Cortex of kidney (tissue), 1 donor: ENCODE measurements at places on chromosomes 1 and 21.

- no peak for DNase-seq
These were observed 282.4 kb upstream of the BEND5 start for GRCh38 chr1:49059087-49059486.

GRCh38 chr21:45325206-45326168, 37.8 kb upstream of the POFUT2 start:
- DNase-seq = no peak

DNA sequence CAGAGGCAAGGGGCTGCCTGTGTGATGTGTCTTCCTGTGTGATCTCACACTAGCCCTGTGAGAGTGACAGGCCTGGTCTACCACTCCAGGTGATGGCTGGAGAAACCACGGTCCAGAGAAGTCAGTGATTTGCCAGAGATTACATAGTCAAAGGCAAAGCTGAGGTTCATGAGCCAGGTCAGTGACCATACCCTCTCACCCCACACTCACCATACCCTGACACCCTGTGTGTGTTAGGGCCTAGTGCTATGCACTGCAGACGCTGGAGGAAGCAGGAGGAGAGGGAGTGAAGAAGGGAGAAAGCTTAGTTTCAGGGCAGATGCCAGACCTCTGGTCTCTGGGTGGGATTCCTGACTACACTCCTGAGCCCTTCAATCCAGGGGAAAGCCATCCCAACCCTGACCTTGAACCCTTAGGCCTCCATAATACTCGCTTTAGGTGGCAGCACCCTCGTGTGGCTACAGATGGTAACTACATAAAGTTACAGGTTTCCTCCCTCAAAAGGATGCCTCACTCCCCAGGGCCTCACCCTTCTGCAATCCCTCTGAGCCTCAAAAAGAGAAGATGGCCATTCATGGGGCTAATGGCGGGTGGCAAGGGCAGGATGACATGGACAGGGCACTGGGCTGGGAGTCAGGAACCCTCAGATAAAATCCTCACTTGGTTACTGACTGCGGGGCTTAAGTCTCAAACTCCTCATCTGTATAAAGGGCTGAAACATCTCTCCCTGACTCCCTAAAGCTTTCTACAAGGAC, 20.8 kb upstream of the SDC3 start:
- no peak for DNase-seq

DNA sequence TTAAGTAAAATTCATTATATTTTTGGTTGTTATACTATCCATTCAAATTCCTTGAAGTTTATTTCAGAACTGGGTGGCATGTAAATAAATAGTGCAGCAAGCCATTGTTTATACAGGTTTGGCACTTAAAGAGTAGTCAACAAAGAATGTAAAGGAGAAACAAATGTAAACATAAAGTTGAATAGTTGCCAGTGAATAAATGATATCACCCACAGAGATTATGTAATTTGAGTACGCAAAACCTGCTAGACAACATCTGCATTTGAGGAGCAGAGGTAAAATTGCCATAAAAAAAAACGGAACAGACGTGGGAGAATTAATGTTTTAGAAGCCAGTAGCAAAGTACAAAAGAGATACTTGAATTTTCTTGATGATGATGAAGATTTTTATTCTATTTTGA, 111.6 kb downstream of the ADGRL2 start:
- no peak for DNase-seq

DNA sequence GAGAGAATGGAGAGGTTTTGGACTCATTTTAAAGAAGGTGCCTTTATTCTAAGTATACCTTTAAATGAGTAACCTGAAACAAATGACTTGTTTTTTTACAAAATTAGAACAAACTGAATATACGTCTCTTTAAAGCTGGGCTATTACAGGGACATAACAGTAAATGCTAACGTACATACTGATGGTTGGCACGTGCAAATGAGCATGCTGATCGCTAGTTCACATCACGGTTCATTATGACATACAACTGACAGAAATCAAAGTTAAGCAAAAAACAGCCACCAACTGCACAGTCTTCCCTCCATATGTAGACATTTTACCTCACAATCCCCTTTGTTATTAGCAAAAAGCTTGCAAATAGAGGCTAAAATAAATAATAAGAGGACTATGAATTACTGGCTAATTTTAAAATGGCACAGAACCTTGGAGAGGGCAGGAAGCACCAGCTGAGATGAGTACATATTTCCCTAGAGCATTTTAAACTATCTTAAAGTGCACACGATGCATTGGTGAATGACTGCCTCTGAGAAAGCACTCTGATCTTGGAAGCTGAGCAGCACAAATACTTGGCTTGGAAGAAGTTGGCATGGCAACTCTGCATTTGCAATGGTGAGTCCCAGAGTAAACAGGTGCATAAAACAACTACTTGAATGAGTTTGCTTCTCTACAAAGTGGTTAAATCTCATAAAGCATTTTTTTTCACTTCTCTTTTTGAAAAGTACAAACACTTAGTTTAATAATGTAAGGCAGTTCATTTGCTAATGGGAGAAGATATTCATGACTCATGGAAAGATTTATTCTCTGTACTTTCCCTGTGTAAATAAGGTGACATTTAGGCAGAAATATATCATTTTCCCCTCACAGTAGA, 204.7 kb downstream of the LHX8 start:
- no peak for DNase-seq

- no peak for DNase-seq
These were observed 180.6 kb upstream of the JUN start for GRCh38 chr1:58964428-58964827.

DNA sequence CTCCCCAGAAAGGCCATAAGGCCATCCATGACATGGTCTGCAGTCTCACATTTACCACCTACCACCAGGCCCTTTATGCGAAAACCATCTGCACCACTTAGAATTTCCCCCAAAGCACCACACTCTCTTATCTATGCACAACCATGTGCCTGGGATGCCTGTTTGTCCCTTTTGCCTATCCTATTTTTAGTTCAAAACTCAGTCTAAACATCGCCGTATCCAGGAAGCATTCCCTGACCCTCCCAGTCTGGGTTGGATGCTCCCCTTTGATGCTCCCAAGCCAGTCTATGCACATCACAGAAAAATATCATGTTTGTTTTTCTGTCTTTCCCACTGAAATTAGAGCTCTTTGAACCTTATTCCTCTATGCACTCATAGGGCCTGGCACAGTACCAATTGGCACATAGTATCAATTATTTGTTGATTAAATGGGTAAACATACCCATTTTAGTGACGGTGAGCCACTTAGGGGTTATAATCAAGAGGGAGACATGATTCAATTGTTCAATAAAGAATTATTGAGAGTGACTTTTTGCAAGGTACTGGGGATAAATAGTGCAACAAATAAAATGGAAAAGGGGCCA, 6.7 kb downstream of the MPL start:
- DNase-seq = no peak

GRCh38 chr1:184966989-184967388, 7.3 kb downstream of the NIBAN1 start:
- DNase-seq = no peak

DNA sequence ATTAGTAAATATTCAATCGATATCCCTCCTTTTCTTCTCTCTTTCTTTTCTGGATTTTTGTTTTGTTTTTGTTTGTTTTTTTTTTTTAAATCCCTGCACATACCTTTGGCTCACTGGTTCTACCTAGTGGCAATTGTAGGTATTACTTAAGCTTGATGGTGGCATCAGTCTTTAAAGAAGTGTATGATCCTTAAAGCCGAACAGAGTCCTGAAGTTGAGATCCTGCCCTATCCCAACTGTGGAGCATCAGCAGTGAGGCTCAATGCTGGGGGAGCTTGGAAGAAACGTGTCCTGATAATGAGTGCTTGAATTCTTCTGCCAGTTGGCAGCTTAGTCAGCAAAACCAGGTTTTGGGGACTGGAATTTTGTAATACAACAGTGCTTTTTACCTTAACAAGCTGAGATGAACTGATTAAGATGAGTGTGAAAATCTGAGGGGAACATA, 60.8 kb downstream of the FASLG start:
- DNase-seq = no peak

- DNase-seq = no peak
These were observed 100.8 kb downstream of the SIK1 start for GRCh38 chr21:43325968-43326715.

DNA sequence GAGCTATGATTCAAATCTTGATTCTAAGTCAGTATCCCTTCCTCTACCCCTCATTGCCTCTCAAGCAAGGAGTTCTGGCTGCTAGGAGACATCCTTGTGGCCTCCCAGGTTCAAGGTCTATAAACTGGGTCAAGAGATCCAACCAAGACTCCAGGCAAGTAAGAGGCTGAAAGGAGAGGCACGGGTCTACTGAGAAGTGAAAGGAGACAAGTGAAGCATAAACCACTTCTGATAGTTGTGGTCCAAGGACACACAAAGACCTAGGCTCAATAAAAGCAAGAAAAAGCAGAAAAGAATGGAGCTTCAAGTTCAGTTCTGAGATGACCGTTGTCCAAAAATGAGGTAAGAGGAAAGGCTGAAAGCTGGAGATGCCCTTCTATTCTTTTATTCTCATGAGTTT, 17.8 kb upstream of the PPP2R5A start:
- no peak for DNase-seq

- no peak for DNase-seq
These were observed 25.4 kb downstream of the IVNS1ABP start for GRCh38 chr1:185291652-185292051.

- no peak for DNase-seq
These were observed 272.9 kb upstream of the CSF3R start for GRCh38 chr1:36755303-36756230.

GRCh38 chr1:248372394-248372793, 3.2 kb upstream of the OR2T6 start:
- no peak for DNase-seq

DNA sequence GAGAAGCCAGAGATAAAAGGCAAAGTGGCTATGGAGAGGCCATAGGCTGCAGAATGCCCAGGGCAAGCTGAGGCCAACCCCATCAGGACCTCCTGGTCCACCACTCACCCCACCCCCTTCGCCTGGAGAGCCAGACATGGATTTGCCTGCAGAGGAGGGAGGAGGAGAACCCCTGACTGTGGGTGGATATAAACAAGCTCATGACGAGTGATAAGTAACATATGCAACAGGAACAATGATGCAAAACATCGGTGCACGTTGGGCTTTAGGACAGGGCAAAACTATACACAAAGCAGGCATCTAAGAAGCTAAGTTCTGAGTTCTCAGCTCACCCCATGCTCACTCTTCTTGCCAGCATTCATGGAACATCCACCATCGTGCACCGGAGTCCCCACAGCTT, 150.3 kb downstream of the ETS2 start:
- no peak for DNase-seq

- no peak for DNase-seq
These were observed 22.1 kb downstream of the A3GALT2 start for GRCh38 chr1:33298623-33299277.

- no peak for DNase-seq
These were observed 16.7 kb downstream of the SHISA4 start for GRCh38 chr1:201905234-201905890.
